Heart left ventricle (tissue), 16 donors: ENCODE measurements at places on chromosomes 7 and 10. TPM values are rescaled to one million over a fixed set of nuclear protein-coding genes. Genes with fewer than 3 reads are reported as not detected.

DNA sequence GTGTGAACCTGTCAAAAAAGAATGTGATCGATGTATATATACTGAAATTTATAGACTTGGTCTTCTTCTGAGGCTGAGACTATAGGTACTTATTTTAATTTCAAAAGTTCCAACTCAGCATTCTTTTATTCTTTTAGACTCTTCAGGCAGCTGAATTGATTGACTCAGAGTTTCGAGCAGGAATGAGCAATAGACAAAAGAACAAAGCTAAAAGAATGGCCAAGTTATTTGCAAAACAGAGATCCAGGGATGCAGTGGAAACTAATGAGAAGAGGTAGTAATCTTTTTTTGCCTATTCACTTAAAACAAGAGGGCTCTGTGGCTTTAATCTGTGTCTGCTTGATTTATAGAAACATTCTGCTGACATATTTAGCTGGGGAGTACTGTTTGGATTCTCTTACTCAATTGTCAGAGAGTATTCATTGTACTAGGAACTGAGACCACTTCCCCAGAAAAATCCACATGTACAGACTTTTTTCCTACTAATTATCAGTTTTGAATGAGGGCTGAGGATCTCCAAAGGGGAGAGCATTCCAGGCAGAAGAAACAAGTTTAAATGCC, 30.1 kb downstream of the BTAF1 start:
- DNase-seq = no peak

- DNase-seq = no peak
Measured at GRCh38 chr10:60986791-60987190, 42.8 kb upstream of the RHOBTB1 start.

- no peak for DNase-seq
Measured at GRCh38 chr7:30880125-30880720, 31.4 kb upstream of the AQP1 start.

GRCh38 chr10:100570506-100570905, 34.8 kb downstream of the HIF1AN start:
- no peak for DNase-seq

GRCh38 chr7:29588900-29589696, 25.5 kb downstream of the PRR15 start:
- no peak for DNase-seq

GRCh38 chr10:15344256-15344875, 26.7 kb downstream of the FAM171A1 start:
- no peak for DNase-seq

DNA sequence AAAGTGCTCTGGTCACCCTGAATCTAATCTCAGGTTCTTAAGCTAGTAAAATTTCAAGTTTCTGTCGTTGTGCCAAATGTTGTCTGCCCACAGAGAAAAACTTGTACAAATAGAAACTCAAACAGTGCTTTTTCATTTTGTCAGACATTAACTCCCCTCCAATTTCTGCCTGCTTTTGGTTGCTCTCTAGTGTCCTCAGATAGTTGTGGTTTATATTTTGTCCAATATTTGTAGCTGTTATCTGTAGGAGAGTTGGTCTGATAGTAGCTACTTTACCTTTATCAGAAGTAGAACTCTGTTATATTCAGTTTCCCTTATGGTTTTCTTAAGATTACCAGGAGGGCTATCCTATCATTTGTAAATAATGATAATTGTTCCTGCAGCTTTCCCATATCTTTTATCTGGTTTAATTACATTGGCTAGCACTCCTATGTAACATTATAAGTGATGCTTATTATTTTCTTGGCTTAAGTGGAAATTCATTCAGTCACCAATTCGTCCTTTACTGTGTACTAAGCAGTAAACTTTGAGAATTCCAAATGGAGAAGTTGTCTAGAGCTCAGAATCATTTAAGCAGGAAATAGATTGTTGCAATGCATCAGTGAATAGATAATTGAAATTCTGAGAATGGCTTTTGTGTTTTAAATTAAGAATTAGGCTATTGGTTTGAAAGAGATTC, 91.0 kb downstream of the ANKIB1 start:
- no peak for DNase-seq

DNA sequence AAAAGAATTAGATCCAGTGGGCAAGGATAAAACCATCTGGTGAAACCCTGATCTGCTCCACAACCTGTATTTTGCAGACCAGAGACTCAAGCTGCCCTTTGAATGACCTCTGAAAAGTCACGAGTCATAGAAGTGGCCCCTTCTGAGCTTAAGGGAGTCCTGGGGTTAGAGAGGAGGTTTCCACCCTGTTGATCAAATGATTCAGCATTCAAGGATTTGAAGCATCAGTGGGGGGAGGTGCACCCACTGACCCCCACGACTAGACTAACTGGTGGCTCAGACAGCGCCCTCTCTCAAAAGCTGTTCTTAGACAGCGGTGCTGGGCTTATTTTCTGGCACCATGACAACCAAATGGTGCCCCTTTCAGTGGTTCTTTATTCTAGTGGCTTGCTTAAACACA, 44.3 kb downstream of the PLCE1 start:
- DNase-seq = no peak

The HOXA7 gene
- not detected for total RNA-seq

The SEC23IP gene
- 42.0 TPM for total RNA-seq

The PRSS2 gene
- not detected for total RNA-seq
